ENCODE measurements at places on chromosomes 3 and 15.
A peak's percentile ranks its signal among the peaks of the same experiment; 100 is the strongest.

- DNase-seq = no peak
Observed at GRCh38 chr3:27526614-27527315, 42.6 kb upstream of the SLC4A7 start.

- no peak for DNase-seq
Observed at GRCh38 chr3:186566772-186567071, 417 bp downstream of the TBCCD1 start.

DNA sequence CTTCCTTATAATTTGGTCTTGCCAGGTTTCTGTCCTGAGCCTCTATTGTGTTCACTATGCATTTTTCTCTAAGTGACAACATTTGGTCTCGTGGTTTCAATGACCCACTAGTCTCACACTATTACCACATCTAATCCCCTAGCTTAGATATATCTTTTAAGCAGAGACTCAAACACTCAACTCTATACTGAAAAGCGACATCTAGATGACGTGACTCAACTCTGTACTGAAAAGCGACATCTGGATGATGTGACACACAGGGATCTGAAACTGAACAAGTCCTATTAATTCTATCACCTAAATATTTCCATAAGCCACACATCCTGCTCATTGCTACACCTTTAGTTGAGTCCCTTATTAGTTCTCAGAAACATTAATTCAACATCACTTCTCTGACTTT, 141.7 kb upstream of the MBNL1 start:
- DNase-seq = no peak

DNA sequence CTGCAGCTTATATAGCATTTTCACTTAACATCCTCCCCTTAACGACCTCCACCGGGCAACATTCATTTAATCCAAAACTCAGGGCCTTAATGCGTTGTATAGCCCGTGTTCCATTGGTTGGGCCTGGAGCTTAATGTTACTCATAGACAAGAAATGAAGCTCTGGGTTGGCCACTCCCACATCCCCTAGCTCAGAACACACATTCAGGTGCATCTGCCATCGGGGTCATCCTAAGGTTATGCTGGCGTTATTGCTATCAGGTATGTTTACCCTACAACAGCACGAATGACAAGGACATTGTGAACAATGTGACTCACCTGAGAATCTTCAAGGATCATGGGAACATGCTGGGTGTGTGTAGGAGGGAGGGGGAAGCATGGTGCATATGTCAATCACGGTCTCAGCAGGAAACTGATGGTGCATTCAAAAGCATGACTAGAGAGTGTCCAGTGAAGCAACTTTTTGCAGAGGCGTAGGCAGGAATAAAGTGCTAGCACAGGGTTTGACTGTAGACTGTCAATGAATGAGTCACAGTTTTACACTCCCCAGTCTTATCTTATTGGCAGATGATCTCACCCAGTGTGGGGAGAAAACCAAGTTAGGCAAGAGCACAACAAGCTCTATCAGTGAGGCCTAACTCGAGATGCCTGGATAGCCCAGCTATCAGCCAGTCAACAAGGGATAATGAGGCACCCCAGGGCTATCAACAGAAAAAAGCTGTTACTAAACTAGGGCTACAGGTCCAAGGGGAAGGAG, 402.1 kb upstream of the MCTP2 start:
- DNase-seq = no peak

- DNase-seq = peak; percentile 72
Observed at GRCh38 chr15:101258238-101259144, 6.6 kb upstream of the CHSY1 start.

DNA sequence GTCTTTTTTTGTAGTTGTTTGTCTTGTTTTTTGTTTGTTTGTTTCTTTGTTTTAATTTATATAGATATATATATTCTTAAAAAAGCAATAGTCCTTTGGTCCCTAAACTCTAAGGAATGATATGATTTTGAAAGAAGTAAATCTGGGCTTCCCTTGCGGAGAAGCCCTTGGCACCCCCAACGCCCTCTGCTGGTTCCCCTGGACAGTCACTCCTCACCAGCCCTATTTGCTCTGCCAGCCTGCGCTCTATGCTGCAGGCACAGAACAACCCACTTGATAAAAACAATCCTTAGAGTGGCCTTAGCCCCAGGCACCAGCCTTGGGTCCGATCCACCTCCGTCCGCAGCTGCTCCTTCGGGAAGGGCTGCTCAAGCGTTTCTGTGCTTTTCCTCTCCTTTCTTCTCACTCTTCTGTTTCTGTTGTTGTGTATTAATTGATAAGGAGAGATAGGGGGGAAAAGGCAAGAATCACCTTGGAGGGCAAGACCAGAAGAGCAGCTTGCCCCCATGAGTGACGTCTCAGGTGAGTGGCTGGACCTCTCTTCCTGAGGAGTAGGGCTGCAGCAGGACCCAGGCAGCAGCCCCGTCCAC, 13.7 kb upstream of the PARP6 start:
- peak; percentile 80 for DNase-seq

DNA sequence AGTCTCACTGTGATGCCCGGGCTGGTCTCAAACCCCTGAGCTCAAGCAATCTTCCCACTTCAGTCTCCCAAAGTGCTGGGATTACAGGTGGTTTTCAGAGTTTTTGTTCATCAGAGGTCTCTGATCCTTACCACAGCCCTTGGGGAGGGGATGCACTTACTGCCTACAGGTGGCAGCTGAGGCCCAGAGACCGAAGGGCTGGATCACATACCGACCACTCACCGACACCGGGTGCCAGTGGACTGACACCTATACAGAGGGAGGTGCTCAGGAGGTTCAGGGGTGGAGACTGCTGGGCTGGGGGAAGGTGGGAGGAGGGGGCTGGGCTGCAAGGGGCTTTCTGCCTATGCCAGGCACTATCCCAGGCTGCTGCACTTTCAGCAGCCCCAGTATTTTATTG, 19.5 kb downstream of the DUSP7 start:
- no peak for DNase-seq

- DNase-seq = no peak
Observed at GRCh38 chr15:33888176-33888575, 80.1 kb upstream of the CHRM5 start.

DNA sequence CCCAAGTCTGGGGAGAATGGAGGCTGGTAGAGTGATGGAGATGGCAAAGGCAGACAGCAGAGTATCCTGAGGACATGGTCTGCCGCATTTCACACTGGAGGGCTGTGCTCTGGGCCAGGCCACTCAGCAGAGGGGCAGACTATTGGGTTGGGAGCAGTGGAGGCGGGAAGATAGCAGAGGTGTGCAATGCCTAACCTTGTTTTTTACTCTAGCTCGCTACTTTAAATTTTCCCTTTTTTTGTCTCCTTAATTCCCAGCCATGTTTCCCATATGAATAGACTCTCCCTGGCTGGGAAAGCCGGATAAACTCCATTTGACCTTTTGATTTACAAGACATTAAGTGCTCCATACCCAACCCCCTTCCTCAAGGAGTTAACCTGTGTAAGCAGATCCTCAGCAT, 33.5 kb upstream of the ST6GAL1 start:
- DNase-seq = no peak

- no peak for DNase-seq
Observed at GRCh38 chr3:194612221-194612620, 21.0 kb downstream of the TMEM44 start.

GRCh38 chr15:50100486-50100885, 18.5 kb downstream of the ATP8B4 start:
- DNase-seq = no peak

- DNase-seq = no peak
Observed at GRCh38 chr3:10843378-10843777, 27.4 kb downstream of the SLC6A11 start.

- DNase-seq = no peak
Observed at GRCh38 chr3:23103764-23104163, 99.4 kb upstream of the UBE2E2 start.

GRCh38 chr3:186208296-186208989, 99.6 kb upstream of the ETV5 start:
- DNase-seq = no peak

GRCh38 chr3:182711853-182712252, 81.5 kb upstream of the ATP11B start:
- no peak for DNase-seq

DNA sequence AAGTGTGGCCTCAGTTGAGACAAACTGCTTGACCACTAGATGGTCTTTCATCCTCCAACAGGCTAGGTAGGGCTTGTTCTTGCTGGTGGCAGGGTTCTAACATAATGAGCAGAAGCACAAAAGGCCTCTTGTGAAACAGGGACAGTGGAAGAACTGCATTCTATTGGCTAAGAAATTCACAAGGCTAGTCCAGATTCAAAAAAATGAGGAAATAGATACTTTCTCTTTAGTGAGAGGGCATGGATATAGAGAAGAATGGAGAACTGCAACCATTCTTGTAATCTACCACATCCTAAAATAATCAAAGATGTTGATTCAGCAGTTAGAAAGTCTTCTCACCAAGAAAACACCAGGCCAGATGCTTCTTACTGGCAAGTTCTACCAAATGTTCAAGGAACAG, 143.7 kb upstream of the LRIG1 start:
- DNase-seq = no peak

DNA sequence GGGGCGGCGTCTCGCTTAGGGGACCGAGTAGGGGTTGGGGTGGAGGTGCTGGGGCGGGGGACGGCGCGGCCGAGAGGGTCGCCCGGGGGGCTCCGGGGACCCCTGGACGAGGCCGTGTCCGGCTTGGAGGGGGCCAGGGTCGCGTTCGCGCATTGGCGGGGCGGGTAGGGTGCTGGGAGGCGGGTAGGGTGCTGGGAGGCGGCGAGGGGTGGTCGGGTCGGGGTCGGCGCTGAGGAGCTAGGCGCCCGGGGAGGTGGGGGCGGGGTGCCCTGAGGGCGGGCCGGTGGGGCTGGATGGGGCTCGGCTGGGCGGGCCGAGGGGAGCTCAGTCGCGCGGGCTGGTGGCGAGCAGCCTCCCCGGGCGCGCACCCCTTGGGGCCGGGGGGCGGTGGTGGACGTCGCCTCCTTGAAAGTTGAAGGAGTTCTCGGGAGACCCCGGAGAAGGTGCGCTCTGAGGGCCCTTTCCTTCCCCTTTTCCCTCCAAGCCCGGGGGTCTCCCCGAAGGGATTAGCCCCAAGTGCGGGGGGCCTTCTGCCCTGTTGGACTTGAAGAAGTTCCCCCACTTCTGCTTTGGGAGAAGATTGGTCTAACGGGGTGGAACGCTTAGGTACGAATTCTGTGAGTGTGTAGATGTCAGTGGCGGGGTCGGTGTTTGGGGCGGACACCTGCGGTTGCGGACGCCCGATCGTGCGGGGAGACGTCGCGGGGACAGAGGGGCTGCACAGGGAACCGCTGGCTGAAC, 543 bp downstream of the MEF2A start:
- peak; percentile 77 for DNase-seq

DNA sequence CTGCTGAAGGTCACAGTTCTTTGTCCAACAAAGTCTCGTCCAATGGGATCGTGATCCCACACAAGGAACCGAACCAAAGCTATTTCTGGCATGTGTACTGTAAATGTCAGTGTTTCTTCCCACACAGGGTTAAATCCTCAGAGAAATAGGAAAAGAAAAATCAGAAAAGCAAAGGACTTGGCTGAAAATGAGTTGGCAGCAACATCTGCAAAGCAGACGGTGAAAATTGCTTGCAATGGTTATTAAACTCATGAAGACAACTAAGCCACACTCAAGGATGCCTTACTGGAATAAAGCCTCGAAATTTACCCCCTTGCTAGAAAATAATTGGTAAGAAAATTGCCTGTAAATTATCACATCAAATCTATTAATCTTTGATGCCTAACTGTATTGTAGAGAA, 195.2 kb upstream of the STRIT1 start:
- DNase-seq = no peak

DNA sequence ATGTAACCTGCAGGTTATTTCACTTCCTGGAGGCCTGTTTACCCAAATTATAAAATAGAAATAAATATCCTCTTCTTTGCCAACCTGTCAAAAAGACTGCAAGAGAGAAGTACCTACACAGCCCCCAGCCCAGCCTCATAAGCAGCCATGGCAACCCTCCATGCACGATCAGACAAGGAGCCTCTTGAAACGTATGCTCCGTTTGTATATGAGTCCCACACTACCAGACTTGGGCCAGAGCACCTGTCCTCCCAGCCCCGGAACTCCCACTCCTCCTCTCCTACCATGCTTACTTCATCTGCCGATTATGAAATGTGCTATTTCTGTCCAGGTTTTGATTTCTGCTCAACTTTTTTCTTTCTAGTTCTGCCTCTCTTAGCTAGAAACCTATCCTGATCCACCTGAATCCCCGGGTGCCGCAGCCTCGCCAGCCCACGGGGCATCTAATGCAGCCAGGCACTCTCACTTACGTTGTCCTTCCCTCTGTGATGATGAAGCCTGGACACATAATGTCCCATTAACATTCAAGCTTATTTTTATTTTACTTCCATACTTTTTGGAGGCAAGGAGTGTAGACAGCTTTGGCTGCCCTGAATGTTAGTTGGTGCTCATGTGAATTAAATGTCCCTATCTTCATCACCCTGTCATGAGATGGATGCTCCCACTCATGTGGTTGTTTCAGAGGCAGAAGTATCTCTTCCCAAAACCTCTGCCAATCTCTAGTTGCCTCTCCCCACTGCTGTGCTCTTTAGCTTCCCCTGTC, 73.8 kb downstream of the MB21D2 start:
- DNase-seq = no peak

- DNase-seq = no peak
Observed at GRCh38 chr3:144557515-144557914, 585.9 kb downstream of the DIPK2A start.

DNA sequence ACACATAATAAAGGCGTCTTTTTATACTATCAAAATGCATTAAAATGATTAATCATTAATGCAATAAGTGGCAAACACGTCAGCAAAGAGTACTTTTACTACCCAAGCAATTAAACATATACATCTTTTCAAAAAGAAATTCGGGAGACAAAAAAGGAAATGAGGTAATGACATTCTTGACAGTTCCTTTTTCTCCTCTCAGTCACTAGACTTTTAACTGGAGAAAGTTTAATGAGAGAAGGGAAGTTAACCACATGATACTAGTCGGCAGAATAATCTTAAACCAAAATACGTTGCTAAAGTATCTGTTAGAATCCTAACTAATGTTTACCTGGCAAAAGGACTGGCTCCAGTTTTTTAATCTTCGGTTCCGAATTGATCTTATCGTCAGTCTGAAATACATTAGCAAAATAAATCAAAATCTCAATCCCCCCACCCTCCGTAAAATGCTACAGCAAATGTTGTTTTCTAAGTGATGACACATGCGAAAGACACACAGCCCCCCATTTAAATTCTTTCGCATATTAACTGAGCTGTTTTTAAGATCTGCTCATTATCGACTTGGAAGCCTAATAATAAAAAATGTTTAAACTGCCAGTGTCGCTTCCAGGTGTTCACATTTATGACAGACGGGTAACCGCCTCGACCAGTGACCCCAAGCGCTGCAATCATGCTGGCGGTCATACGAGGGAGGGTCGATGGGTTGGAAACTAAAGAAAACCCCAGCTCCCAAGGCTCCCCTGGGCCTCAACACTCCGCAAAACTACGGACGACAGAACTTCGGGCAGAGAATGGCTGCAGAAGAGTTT, 778 bp downstream of the MTMR10 start:
- DNase-seq = peak; percentile 47

DNA sequence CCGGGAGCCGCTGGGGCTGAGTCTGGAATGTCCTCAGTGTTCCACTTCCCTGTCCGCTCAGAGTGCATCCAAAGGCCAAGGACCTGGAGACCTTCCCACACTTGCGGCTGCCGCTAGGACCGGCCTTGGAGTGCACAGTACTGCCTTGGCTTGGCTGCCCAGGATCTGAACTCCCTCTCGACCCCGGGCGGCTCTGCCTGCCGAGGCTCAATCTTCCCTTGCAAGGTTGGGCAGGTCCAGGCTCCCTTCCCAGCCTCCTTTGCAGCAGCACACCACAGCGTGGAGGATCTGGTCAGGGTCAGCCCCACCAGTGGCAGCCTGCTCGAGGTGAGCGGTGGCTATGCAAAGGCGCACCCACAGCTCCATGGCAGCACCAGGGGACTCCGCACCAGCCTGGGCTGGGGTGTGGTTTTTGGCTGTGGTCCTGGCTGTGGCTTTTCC, 69.2 kb downstream of the PLXNA1 start:
- DNase-seq = peak; percentile 86

- DNase-seq = no peak
Observed at GRCh38 chr15:62853841-62854225, 188.7 kb upstream of the TPM1 start.
